ENCODE measurements at places on chromosomes 13 and 19.

DNA sequence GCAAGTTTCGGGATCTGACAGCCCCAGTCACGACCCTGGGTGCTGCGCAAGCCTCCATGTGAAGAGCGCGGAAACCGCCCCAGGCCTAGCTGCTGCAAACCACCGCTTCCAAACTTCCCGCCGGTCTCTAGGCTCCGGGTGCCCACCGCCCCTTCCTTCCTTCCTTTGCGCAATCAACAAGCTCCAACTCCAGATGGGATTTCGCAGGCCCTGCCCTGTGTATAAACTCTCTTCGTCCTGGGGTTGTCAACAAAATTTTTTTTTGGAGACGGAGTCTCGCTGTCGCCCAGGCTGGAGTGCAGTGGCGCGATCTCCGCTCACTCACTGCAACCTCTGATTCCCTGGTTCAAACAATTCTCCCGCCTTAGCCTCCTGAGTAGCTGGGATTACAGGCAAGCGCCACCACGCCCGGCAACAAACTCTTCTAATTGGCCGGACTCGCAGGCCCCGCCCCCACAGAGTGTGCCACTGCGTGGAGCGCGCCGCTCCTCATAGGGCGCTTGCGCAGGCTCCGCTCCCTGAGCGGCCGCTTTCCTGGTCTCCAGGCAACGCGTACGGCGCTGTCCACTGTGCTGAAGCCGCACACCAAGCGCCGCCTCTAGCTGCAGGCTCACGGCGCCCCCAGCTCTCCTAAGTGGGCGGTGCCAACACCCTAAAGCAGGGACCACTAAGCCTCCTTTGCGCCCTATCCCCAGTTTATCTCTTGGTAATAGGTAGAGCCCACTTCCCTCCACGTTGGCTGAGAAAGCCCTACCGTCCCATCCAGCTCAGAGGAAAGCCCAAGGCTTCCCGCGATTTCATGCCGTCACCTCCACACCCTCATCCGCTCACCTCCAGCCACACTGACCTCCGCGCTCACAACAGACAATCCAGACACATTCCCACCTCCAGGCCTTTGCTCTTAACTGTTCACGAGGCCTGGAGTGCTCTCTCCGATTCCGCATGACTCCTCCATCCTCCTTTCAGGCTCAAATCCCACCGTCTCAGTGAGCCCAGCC is 5.5 kb upstream of the QTRT1 start:
- DNase-seq: peak; percentile 96

DNA sequence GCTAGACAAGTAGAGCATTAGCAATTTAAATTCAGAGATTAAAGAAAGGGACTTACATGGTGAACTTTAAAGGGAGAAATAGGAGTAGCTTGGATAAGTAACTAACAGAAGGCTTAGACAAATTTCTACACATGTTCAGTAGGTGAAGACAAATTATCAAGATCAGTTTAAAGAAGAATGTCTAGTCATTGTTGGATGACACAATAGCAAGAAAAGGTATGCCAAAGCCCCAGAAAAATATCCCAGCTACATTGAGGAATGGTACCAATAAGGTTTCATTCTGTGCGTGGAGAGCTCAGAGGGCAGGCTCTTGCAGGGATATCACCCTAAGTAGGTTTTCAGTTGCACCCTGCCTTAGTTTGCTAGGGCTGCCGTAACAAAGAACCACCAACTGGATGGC is 3.5 kb upstream of the STK24 start:
- no peak for DNase-seq

- no peak for DNase-seq
Measured at GRCh38 chr19:51754770-51755169, 3.1 kb upstream of the FPR1 start.

DNA sequence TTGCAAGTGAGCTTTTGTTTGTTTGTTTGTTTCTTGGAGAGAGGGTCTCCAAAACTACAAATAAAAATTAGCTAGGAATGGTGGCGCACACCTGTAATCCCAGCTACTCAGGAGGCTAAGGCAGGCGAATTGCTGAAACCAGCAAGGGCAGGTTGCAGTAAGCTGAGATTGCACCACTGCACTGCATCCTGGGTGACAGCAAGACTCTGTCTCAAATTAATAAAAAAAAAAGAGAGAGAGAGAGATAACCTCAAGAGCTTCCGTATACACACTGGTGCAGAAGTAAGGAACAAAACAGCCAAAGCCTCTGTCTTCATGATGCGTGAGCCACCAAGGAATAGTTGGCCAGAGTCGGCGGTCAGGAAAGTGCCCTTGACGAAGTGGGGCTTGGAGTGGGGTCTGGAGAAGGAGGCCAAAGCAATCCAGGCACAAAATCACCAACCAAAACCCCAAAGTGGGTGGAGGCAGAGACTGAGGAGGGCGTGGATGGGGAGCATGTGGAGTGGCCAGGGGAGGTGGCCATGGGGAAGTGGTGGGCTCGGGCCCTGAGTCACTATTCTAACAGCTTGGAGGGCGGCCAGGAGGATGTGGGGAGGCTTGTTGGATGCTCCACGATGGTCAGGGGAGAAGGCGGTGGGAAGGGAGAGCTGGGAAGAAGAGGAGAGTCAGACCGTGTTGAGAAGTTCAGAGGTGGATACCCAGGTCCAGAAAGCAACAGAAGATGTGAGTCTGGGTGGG is 21.2 kb upstream of the TOMM40 start:
- no peak for DNase-seq

- DNase-seq: no peak
Measured at GRCh38 chr19:51433043-51433442, 15.6 kb upstream of the SIGLEC10 start.

DNA sequence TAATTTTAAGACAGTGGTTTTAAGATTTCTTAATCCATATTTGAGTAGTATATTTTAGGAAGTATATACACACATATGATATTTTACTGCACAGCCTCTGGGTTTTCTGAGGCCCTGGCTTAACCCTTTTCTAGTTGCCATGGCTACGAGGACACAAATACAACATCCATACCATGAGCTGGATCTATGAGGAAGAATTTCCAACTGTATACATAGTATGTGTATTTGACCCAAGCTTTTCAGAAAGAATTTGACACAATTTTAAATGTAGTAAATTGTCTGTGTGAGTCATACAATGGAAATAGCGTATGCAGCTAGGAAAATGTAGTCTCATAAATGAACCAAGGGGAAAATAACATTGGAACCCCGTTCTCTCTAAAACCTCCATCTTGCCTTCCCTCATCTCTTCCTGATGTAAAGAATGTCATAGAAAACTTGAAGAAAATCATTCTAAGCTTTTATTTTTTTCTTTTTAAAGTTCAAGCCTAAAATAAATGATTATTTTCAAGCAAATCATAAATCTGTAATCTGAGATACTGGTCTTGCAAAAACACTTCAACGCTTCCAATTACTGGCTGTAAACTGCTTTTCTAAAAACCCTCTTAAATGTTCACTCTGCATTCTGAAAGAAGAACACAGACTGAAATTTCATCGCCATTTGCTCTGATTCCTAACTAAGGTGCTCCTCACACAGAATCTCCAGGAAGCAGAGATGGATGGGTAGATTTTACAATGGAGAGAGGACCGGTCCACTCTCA is 172.4 kb downstream of the LACC1 start:
- peak; percentile 12 for DNase-seq

Data from RWPE1 (cell line).